ENCODE measurements at places on chromosomes 4 and X.

DNA sequence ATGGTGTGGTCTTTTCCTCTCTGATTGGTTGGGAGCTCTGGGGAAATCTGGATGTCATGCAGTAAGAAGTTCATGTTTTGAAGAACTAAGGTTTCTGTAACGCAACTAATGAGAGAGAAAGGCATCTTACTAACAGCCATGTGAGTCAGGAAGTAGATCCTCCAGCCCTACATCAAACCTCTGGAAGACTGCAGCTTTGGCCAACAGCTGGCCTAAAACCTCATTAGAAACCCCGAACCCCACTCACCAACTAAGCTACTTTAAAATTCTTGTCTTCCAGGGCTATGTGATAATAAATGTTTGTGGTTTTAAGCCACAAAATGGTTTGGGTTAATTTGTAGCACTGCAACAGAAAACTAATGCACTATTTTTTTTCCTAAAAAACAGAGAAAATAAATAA, 549.0 kb upstream of the GRID2 start:
- H3K4me3 ChIP-seq: no peak overlapping the region
- no peak overlapping the region for H3K27ac ChIP-seq
- H3K36me3 ChIP-seq: no peaks in the 10 kb centered on the region
- DNase-seq: no peak
- H3K4me1 ChIP-seq: no peaks in the 10 kb centered on the region
- H3K27me3 ChIP-seq: no peaks in the 10 kb centered on the region

DNA sequence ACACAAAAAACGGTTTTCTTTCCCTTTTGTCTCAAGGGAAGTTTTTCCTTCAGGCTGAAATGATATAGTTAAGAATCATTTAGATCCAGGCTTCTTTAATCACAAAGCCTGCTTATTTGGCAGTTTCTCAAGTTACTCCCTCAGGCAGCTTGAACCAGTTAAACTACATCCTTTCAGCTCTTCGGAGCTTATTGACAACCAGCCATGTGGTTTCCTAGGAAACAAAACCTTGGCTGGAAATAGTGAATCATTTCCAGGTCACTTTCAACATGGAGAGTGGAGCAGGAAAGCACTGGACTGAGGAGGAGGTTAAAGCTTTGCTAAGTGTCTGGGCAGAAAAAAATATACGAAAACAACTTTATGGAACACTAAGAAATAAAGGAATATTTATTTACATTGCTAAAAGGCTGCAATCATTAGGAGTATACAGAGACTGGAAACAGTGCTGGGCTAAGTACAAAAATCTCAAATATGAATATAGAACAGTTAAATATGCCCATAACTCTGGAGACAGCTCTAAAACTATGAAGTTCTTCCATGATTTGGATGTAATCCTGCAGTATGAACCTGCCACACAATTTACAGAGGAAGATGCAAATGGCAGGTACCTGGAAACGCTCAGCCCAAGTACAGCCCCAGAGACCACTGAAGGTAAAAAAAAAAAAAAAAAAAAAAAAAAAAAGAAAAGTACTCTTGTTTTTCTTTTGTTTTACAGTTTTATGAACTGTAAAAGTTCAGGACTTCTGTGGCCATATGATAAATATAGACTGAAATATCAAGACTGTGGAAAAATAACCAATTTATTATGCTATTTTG, 23.2 kb upstream of the AASDH start:
- H3K4me3 ChIP-seq: no peak overlapping the region
- no peaks in the 10 kb centered on the region for H3K4me1 ChIP-seq
- no peak for DNase-seq

GRCh38 chrX:149540621-149541520, at the start of gene EOLA1:
EOLA1 (plus strand) TSS chrX:149541012; CDS start chrX:149545631, 4,619 bp downstream.
- H3K36me3 ChIP-seq: peaks cover 2% of the 10 kb centered on the region
- H3K4me1 ChIP-seq: peaks cover 13% of the 10 kb centered on the region
- H3K27me3 ChIP-seq: no peaks in the 10 kb centered on the region
- peak within 1 kb of the TSS; percentile 86 for H3K27ac ChIP-seq

- no peaks in the 10 kb centered on the region for H3K27me3 ChIP-seq
- DNase-seq: no peak
- H3K36me3 ChIP-seq: no peaks in the 10 kb centered on the region
- no peak overlapping the region for H3K27ac ChIP-seq
- H3K4me1 ChIP-seq: no peaks in the 10 kb centered on the region
Measured at GRCh38 chrX:18041656-18042055, 179.0 kb downstream of the BEND2 start.

Data from DND-41 (cell line).